ENCODE measurements at places on chromosomes 4 and X. TPM values are rescaled to one million over a fixed set of nuclear protein-coding genes. Genes with fewer than 3 reads are reported as not detected.
A peak's percentile ranks its signal among the peaks of the same experiment; 100 is the strongest.

DNA sequence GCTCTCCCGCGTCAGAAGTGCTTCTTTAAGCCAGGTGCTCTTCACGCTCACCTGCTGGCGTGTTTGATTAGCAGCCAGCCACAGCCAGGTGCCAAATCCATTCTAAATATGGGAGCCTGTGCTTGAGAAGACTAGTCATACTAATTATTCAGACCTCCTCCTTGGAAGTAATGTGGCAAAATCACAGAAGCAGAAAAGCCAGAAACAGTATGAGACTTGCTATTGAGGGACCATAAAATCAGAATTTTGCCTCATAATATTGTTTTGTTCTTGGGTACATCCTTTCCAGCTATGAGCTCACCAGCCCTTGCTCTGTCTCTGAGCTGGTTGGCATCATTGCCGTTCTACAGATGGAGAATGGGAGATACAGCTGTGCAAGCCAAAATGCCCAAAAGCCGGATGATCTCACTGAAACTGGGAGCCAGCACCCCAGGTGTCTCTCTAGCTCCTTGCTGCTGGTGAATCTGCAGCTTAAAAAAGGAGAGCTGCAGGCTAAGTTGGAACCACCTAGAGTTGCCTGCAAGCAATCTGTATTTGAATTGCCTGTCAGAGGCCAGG is 205.4 kb downstream of the SHROOM3 start:
- DNase-seq: no peak

DNA sequence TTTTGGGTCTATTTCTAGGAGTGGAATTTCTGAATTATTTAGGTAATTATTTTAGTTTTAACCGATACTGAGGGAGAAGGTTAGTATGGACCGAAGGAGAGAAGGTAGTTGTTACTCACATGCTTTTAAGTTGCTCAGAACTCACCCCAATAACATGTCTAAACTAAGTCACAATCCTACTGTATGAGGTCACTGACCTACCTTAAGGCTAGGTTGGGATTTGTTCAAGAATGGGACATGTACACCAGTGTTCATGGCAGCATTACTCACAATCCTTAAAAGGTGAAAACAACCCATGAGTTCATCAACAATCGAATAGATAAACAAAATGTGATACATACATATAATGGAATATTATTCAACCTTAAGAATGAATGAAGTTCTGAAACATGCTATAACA is 90.5 kb downstream of the MSN start:
- no peak for DNase-seq

- DNase-seq: no peak
These were observed 37.4 kb upstream of the NLGN4X start for GRCh38 chrX:6266041-6266440.

- DNase-seq: peak; percentile 53
These were observed 34.1 kb upstream of the ASMTL start for GRCh38 chrX:1486749-1487361.

DNA sequence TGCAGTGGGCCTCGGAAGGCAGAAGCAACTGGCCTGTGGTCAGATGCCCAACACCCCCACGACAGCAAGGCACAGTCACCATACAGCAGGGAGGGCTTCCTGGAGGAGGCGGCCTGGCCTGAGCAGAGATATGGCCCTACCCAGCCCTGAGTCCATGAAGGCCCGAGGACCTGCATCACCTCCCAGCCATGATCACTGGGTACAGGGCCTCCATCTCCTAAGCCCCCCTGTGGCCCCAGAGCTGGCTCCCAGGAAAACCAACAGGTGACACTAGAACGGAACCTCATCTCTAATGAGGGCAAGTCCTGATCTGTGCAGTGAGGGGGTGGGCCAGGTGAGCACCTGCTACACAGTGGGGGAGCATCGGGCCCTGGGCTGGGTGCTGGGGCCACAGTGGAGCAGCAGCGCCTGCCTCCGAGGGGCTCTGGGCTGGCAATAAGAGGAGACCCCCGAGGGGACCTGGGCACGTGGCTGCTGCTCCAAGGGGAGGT is 26.2 kb upstream of the MXD4 start:
- DNase-seq: no peak

DNA sequence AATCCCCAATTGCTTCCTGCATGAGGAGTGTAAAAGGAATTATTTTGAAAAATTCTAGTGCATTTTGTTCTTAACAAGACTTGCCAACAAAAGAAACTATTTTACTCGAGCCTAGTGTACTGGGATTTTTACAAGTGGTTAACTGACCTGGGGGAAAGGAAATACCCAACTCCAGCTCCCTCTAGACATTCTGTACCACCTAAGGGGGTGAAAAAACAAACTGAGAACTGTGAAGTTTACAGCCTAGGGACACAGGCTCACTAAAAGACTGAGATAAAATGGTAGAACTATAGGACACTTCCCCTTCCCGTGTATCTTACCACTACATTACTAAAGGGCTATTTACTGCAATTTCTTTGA is 2.6 kb upstream of the ADH5 start:
- no peak for DNase-seq

GRCh38 chr4:183398298-183399125 is 45.9 kb upstream of the CDKN2AIP start:
- peak; percentile 76 for DNase-seq

DNA sequence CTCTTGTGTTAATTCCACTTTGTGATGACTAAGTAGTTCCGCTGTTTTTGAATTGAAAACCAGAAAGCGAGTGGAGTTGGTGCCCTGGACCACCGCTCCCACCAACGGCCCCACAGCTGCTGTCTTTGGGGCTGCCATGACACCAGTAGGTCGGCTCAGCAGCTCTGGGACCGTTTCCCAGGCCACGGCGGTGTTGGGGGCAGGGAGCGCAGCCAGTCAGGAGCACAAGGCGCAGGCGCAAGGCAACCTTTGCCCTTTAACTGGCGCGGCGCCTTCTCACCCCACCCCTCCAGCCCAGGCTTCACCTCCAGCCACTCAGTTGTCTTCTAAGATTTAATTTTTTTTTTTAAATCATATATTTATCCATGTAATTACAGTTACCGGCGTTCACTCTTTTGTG is at the start of gene GK2:
GK2 (minus strand) TSS at position 166 of the 400 bp plus-strand sequence; CDS start at position 138, 28 bp downstream.
- DNase-seq: no peak

GRCh38 chr4:140689623-140690022 is 66.6 kb downstream of the TBC1D9 start:
- DNase-seq: no peak

GRCh38 chr4:73593631-73594241 is 26.5 kb downstream of the RASSF6 start:
- no peak for DNase-seq

GRCh38 chrX:20354505-20354904 is 87.8 kb upstream of the RPS6KA3 start:
- no peak for DNase-seq

DNA sequence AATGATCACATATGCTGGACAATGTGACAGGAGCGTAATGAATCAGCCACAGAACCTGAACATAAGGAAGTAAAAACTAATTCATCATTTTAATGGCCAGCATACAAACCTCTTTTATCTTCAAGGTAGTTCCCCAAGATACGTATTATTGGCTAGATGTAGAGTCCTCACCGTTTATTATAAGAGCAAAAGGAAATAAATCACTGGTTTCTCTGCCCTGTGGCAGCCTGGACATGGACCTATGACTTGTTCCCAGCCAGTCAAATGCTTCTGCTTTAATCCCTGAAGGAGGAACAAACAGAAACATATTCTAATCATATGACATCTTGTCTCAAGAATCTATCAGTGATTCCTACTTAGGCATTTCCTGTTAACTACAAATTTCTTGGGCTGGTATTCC is 86.8 kb upstream of the FAM241A start:
- DNase-seq: no peak

GRCh38 chr4:115028682-115029410 is 84.6 kb downstream of the NDST4 start:
- no peak for DNase-seq

- DNase-seq: no peak
These were observed 245.4 kb downstream of the FBXW7 start for GRCh38 chr4:152290366-152290921.

DNA sequence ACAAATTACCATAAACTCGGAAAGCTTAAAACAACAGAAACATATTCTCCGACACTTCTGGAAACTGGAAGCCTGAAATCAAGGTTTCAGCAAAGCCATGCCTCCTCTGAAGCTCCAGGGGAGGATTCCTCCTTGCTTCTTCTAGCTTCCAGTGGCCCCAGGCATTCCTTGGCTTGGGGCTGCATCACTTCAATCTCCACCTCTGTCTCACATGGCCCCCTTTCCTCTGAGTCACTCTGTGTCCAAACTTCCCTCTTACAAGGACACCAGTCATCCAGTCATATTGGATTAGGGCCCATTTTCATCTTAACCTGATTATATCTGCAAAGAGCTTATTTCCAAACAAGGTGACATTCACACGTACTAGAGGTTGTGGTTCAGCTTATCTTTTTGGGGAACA is 17.3 kb downstream of the PARM1 start:
- DNase-seq: no peak

DNA sequence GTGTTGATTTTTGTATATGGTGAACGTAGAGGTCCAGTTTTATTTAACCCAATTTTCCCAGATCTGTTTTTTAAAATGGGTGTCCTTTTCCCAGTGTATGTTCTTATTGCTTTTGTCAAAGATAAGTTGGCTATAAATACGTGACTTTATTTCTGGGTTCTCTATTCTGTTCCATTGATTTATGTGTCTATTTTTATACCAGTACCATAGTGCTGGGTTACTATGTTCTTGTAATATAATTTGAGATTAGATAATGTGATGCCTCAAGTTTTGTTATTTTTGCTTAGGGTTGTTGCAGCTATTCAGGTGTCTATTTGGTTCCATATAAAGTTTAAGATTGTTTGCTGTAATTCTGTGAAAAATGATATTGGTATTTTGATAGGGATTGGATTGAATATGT is 749.1 kb upstream of the GRIA3 start:
- no peak for DNase-seq

GRCh38 chr4:98822144-98822543 is 106.8 kb downstream of the EIF4E start:
- no peak for DNase-seq

DNA sequence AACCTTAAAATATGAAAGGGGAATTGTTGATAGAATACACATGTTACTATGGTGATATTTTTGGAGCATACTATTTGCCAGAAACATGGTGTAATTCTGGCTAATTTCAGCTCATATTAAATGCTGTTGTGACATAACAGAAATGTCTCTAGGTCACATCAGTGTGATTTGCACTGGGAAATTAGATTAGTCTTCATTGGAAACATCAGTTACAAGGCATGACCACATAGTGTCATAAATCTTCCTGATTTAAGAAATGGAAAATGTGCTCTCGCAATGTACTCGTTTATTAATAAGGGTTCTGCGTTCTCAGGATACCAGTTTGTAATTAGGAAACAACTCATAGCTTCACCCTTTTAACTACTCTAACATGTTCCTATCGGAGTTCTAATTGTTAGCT is 72.9 kb upstream of the GYPA start:
- DNase-seq: no peak

- DNase-seq: no peak
These were observed 253.7 kb upstream of the DDX53 start for GRCh38 chrX:22746081-22746480.

- DNase-seq: no peak
These were observed 132.5 kb downstream of the AFF1 start for GRCh38 chr4:87067124-87067885.

DNA sequence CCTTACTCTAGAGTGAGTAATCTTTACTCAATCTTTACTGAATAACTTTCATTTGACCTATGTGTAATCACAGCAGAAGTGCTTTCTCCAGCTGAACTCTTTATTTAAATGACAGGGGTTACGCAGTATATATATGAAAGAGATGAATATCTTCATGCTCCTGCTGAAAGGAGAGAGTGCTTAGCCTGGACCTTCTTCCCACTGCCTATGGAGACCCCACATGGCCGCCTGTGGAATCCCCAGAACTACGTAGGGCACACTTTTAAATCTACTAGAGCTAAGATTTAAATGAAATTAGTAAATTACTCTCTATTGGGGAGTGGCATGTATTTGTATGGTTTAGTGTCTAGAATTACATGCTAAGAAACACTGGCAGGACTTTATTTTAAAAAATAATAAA is 391.2 kb downstream of the ANKRD50 start:
- no peak for DNase-seq

DNA sequence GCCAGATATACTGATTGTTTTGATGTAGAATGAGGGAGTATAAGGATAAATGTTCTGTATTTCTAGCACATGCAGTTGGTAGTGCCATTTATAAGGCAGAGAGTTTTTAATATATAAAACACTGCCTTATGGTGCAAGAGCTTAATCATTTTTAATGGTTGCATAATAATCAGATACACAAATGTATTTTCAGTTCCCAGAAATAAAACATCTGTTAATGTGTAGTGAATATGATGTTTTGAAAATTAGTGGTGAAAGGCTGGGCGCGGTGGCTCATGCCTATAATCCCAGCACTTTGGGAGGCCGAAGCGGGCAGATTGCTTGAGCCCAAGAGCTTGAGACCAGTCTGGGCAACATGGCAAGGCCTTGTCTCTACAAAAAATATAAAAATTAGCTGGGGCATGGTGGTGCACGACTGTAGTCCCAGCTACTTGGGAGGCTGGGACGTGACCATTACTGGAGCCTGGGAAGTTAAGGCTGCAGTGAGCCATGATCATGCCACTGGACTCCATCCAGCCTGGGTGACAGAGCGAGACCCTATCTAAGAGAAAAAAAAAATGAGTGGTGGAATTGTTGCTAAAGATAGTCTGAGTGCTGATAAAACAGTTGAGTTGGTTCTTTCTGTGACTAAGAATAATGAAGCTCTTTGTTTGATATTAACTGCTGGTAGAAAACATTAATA is 29.3 kb downstream of the CLCN3 start:
- no peak for DNase-seq

- no peak for DNase-seq
These were observed 13.2 kb upstream of the MRPL1 start for GRCh38 chr4:77849278-77849965.

DNA sequence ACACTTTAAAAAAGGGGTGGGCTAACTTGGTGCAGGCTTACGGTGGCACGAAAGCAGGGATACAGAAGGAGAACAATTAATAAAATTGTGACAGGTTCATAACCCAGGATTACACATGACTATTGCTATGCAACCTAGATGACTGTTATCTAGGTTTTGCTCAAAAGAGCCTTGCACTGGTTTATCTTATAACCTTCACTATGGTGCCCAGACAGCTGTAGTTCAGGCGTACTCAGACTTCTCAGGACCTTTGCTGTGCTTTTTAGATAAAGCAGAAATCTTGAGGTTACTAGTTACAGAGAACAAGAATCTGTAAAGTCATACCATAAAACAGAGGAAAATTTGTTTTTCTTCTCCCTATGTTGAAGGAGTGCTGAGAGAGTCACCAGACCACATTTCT is 44.4 kb downstream of the UGT2A3 start:
- DNase-seq: no peak

The SOWAHB gene
- total RNA-seq: 22.1 TPM

The PNMA6F gene
- total RNA-seq: not detected

The NAP1L2 gene
- total RNA-seq: 0.55 TPM

The CTAG1B gene
- total RNA-seq: not detected

The GIMD1 gene
- not detected for total RNA-seq

The BMPR1B gene
- 0.93 TPM for total RNA-seq

The GPRIN3 gene
- 0.40 TPM for total RNA-seq

The PHOX2B gene
- not detected for total RNA-seq

The NOP14 gene
- 18.7 TPM for total RNA-seq

The CLDN2 gene
- 6.0 TPM for total RNA-seq

The SMIM10 gene
- 0.33 TPM for total RNA-seq

The H2BW2 gene
- not detected for total RNA-seq

The ARHGAP36 gene
- not detected for total RNA-seq

The P2RY8 gene
- total RNA-seq: 0.48 TPM

The PWWP3B gene
- total RNA-seq: 1.2 TPM

All from left lobe of liver (tissue), 2 donors.